ENCODE measurements at places on chromosomes 3 and 15.

DNA sequence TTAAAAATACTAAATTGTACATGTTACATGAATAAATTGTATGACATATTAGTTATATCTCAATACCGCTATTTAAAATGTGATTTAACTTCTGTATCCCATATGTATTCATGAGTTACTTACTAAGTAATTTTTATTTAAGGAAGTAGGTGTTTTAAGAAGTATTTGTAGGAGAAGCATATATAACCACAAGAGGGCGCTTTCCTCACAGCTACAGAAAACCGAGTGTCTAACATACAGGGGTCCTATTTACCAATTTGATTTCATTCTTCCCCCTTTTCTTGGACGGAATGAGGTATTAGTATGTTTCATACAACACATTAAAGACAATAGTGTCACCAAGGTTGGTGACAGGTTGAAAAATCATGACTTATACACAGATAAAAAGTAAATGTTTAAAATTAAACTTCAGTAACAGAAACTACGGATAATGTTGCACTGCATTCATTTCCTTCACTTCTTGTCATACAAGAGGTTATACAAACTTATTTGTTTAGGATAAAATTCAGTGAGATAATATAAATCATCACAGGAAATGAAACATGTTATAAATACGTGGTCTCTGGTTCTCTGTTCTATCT lies 253.6 kb downstream of the MAGI1 start:
- no peak for DNase-seq

- no peak for DNase-seq
Observed at GRCh38 chr3:24167429-24167828, 222.3 kb downstream of the NR1D2 start.

DNA sequence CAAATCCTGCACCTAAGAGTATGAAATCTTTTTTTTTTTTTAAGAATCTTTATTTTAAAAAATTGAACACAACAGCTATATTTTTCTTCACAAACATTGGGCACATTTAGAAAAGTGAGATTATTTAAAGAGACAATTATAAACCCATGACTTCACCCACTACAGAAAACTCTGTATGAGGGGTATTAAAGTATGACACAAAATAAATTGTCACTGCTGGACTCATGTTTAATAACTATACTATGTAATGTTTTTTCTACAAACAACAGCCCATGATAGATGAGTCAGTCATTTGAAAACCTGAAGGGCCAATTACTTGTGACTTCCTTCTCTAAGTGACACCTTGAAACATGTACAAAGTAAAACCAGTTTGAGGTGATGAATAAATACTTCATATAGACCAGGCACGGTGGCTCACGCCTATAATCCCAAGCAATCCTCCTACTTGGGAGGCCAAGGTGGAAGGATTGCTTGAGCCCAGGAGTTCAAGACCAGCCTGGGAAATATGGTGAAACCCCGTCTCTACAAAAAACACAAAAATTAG lies 36.0 kb downstream of the AQR start:
- no peak for DNase-seq

DNA sequence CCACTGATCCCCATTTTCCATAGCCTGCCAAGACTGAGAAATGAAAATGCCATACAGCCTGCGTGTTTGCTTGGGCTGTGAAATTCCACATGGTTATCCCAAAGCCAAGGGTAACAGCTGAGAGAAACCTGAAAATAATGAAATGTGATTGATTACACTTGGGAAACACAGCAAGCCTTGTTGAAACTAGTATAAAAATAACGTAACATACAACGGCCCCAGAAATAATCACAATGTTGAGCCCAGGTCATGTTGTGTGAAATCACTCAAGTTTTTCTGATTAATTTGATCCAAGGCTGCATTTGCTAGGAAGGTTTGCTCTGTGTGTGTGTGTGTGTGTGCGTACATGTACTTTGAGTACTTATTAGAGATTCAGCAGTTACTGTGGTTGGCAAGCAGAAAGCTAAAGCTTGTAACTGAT lies 269.0 kb downstream of the OXSM start:
- DNase-seq = no peak

DNA sequence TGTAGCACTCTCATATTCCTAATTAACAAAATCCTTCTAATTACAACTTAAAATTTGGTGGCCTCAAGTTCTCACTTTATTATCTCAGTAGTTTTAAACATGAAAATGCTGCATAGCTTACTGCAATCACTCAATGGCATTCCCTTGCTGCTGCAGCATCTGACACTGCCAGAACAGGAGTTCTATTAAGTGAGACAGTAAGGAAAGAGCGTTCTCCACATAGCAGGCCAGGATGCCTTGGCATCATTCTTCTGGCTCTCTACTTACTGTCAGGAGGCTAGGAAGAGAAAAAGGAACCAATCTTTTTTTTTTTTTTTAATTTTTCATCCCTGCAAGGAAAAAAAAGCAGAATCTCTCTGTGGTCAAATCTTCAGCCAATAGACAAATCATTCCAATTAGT lies 3.2 kb downstream of the CNBP start:
- DNase-seq = no peak

DNA sequence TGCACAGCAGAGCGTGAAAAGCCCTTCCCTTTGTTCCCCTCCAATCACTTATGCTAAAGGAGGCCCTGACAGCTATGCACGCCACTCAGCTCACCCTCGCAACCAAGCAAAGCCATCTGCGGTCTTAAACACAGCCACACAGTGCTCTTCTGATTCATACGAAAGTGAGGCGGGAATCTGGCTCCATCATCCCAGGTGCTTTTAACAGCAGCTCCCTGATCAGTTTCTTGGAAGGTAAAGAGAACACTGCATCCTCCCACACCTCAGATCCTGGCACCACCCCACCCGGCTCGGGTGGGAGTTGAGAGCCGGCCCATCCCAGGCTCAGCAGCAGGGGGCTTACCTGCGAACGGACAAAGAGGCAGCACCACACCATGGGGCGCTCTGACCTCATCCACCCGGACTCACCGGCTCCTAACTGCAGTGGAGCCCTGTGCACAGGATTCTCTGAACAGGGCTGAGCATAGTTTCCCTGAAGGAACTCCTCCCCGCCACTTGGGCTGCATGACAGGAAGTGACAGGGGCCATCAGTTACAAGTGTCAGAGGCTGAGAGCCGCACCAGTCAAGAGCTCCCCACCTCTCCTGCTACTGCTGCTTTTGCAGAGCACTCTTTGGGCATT lies 114.3 kb upstream of the ARHGEF3 start:
- DNase-seq = no peak

DNA sequence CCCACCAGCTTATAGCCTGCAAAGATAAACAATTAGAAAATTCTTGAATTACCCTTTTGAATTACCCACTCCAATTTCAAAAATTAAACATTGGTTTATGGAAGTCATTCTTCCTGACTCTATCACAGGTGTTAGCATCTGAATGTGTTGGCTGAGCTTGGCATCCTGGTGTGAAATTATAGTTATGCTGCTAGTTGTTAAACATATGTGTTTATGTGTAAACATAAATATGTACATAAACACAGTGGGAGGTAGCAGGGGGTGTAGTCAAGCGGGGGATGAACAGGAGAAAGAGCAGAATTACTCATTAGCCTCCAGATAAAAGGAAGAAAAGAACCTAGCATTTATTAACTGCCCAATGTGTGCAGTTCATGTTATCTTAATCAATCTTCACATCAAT lies 530.2 kb downstream of the MCTP2 start:
- no peak for DNase-seq

GRCh38 chr3:66200786-66201185 lies 20.0 kb upstream of the SLC25A26 start:
- no peak for DNase-seq

GRCh38 chr3:187616307-187616972 lies 53.8 kb downstream of the SST start:
- DNase-seq = no peak

GRCh38 chr15:98433346-98433745 lies 215.0 kb upstream of the IGF1R start:
- peak; percentile 45 for DNase-seq

DNA sequence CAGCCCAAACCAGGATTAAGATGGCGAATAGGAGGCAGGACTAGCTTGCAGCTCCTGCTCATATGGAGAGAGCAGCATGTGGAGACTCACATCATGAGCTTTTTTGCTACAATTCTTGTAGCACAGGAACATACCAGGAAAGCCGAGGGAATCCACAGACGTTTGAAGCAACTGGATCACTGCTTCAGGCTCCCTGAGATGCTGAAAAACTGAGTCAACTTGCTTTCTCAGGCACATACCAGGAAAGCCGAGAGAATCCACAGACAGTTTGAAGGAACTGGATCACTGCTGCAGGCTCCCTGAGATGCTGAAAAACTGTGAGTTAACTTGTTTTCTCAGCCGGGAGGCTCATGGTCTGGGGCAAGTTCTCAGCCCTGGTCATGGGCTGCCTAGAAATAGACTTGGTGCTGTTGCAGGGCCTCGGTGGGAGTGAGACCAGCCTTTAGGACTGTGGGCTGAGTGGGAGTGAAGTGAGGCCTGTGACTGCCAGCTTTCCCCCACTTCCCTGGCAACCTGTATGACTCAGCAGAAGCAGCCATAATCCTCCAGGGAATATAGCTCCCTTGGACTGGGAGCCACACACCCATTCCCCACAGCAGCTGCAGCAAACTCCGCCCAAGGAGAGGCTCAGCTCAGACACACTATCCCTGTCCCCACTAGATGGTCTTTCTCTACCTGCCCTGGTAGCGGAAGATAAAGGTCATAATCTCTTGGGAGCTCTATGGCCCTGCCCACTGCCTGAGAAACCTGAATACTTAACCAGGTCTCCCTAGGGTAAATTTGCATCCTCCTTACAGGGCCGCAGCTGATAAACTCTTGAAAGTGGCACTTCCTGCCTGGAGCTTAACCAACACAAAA lies 51.9 kb upstream of the PFN2 start:
- no peak for DNase-seq

GRCh38 chr3:87173776-87174175 lies 53.3 kb upstream of the CHMP2B start:
- no peak for DNase-seq

GRCh38 chr3:171121801-171122200 lies 95.3 kb upstream of the SLC2A2 start:
- no peak for DNase-seq

DNA sequence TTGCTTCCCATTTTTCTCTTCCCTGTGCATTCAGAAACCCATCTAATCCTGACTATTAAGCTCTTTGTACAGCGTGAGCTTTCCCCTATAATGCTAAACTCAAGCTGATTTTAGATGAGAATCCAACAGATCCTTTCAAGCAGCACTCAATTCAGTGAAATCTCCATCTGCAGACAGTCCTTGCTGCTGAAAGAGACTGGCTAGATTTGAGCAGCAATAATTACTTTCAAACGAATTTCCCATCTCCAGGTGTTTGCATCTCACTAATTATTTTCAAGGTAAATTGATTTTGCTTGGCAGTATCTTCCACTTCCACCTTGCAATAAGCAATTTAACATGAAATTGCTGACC lies 49.5 kb upstream of the SLC7A14 start:
- no peak for DNase-seq

- peak; percentile 75 for DNase-seq
Observed at GRCh38 chr3:17175187-17175807, 290.5 kb downstream of the PLCL2 start.

- DNase-seq = no peak
Observed at GRCh38 chr15:41904541-41905005, 10.7 kb upstream of the SPTBN5 start.

GRCh38 chr3:126003447-126004190 lies 34.6 kb downstream of the ROPN1B start:
- no peak for DNase-seq

- no peak for DNase-seq
Observed at GRCh38 chr15:52171807-52172206, 19.4 kb downstream of the GNB5 start.

DNA sequence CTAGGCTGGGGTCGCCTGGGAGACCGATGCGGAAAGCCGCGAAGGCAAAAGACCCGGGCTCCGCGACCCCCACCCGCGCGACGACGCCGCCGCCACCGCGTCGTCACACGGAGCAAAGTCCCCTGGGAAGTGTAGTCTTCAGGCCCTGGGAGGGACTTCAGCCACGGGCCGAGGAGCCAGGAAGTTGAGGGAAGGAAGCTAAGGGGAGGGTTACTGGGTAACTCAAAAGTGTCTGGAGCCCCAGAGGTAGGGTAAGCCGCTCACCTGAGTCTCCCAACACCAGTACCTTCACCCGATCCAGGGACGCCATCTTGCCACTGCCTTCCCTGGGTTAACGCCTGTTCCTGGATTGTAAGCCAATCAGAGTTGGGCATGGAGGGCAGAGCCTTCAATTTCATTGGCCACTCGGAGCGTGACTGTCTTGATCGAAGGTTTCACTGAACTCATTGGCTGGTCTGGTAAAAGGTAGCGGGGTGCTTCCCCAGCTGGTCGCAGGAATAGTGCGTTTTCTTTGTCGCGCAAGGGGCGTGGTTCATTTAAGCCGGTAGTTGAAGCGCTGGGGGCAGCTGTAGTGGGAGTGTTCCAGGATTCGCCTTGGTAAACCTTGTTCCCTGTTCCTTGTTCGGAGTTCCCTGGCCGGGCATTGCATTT lies at the start of the genes GTF2E1 and RABL3:
Gene GTF2E1, plus strand, starts transcription at position 547 of the 651 bp plus-strand sequence. CDS start 7,809 bp downstream, outside the sequence.
Gene RABL3, minus strand, starts transcription at position 319 of the 651 bp plus-strand sequence. Its CDS starts 9 bp downstream, at position 310.
- peak; percentile 99 for DNase-seq

- DNase-seq = no peak
Observed at GRCh38 chr3:108099244-108099643, 8.4 kb upstream of the CD47 start.

DNA sequence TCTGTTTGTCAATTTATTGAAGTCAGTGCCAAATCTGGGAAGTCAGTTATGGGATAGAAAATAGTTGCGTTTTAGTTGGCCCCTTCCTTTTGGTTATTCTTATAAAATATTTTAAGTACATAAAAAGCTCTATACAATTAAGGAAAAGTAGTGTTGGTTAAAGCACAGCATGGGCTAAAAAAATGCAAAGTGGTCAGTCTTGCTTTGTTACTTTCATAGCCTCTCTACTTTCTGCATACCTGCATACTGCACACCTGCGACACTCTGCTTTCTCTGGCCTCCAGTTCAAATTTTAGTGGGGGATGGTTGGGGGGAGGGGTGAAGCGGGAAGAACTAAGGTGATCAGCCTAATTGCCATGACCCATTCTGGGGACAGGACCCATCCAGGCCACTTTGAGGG lies 21.8 kb upstream of the SHC4 start:
- DNase-seq = no peak

- DNase-seq = no peak
Observed at GRCh38 chr15:96468036-96468435, 137.5 kb downstream of the NR2F2 start.

DNA sequence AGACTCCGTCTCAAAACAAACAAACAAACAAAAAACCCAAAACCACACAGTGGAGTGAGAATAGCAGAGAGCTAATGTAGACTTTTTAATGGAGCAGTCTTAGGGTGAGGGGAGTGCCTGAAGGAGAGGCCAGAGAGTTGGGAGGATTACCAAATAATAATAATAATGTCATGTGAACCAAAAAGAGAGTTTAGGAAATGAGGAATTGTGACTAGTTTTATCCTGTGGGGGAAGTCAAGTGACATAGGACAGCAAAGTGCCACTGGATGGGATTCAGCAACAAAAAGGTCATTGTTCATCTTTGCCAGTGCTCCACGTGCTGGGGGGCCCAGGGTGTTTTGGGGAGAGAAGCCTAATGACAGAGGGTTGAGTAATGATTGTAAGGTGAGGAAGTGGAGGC lies 12.9 kb downstream of the GPR87 start:
- no peak for DNase-seq

DNA sequence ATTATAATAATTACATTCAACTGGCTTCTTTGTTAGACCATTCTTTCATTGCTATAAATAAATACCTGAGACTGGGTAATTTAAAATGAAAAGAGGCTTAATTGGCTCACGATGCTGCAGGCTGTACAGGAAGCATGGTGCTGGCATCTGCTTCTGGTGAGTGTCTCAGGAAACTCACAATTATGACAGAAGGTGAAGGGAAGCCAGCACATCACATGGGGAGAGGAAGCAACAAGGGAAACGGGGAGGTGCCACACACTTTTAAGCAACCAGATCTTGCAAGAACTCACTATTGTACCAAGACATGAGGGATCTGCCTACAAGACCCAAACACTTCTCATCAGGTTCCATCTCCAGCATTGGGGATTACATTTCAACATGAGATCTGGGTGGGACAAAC lies 413.1 kb upstream of the ARRDC4 start:
- no peak for DNase-seq

All from GM04503 (cell line).